ENCODE measurements at places on chromosomes 1 and 21.

- DNase-seq: no peak
Measured at GRCh38 chr1:22352355-22352754, 99.3 kb upstream of the ZBTB40 start.

DNA sequence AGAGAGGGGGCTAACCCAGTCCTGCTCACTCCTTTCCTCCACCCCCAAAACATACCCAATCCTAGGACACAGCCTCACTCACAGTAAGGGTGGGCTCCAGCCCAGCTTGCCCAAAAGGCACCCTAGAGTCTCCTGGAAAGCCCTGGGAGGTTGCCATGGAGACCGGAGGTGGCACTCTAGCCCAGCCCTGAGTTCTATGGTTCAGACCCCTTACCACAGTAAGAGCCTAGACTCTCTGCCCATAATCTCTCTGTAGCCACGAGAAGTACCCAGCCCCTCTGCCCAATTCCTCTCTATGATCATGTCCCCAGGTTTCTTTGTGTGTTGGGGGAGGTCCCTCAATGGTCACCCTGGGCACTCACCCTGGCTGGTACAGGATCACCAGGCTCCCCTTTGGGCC is 14.4 kb downstream of the COL16A1 start:
- no peak for DNase-seq

DNA sequence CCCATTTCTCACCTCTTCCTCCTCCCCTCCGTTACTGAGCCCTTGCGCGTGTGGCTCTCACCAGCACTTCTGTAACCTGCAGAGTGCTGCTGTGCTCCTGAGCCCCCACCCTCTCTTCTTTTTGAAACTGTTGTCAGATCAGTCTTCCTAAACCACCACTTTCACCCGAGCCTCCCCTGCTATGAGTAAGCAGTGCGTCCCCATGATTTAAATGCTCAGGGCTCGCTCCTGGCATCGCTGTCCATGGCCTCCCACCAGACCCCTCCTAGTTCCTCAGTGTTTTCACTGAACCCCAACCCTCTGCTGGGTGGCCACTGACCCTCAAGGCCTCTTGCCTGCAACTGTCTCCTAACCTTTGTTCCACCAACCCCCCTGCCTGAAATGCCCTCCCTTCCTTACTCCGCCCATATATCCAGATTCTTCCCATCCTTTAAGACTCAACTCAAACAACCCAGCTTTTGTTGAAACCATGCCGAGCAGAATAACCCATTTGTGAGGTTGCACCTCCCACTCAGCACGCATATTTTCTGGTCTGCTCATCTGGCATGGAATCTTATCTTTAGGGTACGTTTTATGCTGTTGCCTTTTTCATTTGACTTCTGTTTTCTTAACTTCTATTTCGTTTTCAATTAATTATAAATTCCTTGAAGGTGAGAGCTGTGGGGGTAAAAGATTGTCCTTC is 64.5 kb upstream of the FAM3B start:
- DNase-seq: no peak

GRCh38 chr1:46223472-46223943 is 20.4 kb downstream of the LURAP1 start:
- peak; percentile 37 for DNase-seq

DNA sequence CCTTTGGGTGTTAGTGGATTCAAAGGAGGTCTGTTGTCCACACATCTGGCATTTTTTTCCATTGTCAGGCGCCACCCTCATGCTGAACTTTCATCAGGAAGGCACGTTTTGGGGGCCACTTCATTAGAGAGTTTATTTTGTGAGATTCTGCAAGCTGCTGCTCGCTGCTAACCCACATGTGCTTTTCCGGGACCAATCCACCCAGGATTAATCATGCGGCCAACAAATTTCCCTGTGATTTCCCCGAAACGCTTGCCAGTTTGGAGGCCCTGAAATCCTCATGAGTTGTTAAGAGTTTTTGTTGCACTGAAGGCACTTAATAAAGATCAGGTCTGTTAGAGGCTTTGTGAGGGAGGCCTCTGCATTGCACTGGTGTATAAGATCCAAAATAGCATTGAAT is 2.4 kb downstream of the PDPN start:
- DNase-seq: no peak

- no peak for DNase-seq
Measured at GRCh38 chr1:224632381-224632871, 16.3 kb downstream of the CNIH3 start.

- DNase-seq: no peak
Measured at GRCh38 chr1:28865997-28866650, 48.2 kb upstream of the EPB41 start.

DNA sequence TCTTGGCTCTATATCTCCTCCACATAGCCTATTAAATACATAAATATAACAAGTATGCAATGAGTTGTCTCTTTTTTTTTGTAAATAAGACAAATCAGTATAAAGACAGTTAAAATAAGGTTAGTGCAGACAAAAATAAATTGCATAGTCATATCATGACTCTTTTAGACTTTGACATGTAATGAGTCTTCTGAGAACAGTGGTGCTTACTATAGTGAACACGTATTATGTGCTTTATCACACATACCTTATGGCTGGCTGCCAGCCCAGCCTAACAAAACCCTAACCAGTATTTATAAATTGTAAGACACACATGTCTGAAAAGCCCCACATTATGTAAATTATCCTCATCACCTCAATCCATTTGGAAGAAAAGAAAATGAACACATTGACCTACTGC is 29.1 kb upstream of the F13B start:
- no peak for DNase-seq

DNA sequence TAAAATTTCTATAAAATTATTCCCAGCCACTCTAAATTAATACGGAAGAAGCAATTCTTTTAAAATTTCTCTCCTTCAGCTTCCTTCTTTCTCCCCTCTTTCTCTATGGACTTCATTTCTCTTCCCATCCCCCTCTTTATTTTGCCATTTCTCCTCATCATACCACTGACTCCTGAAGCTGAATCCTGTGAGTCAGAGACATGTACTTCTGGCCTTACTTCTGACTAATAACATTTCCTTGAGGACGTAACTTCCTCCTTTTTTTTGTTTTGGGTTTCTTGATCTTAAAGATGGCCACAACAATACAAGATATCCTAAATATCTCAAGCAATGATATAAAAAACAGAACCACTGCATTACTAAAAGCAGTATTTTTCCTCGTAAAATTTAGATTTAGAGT is 63.6 kb upstream of the DENND1B start:
- no peak for DNase-seq

GRCh38 chr1:106817575-106817974 is 238.9 kb upstream of the PRMT6 start:
- DNase-seq: no peak

- no peak for DNase-seq
Measured at GRCh38 chr1:243974451-243975292, 76.4 kb upstream of the ZBTB18 start.

DNA sequence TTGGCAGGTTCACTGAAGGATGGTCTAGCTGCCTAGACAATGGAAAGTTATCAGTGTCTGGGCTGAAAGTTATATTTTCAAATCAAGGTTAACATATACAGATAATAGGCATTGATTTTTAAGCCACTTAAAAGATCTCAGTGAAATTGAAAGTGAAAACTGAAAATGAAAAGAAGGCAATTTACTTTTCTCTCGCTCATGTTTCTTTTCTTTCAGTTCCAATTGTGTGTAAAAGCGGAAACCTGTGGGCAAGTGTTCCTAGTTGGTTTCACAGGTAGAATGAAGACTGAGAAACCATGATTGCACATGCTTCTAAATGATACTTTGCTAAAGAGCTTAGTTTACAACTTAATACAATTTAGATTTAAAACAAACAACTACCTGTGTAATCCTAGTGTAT is 383.7 kb downstream of the ZP4 start:
- DNase-seq: no peak
